NCI-H2171 treated with DMSO at 0.1 percent for 48 hours (cell line): ENCODE measurements at places on chromosomes 1 and 21.
A peak's percentile ranks its signal among the peaks of the same experiment; 100 is the strongest.

DNA sequence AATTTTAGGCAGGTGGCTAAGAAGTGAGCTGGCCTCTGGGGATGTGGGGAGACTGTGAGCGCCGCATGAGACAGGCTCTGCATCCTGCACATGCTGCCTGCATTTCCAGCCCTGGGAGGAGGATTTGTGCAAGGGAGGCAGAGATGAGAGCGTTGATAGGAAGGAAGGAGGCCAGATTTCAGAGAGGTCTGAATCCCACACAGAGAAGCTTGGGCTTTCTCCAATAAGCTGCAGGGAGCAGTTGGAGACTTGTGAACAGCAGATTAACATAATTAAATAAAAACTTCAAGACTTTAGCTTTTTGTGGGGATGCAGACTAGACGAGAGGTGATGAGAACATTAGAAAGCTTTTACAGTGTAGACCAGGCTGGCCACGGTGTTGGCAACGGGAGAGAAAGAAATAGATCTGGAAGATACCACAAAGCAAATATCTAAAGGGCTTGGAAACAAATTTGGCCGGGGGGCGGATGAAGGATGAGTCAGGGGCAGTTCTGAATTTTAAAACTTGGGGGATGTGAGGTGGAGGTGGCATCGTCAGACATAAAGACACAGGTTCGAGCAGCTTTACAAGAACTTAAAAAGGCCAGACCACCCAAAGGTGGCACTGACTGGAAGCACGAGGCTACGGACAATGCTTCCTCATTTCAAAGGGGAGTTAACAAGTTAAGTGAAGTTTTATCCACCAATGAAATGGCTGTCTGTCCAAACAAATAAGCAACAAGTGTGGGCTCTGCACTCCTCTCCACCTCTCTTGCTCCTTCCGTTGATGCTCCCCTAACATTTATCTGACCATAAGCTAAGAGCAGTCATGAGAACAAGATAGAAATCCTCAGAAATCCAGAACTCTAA is 57.0 kb downstream of the HIVEP3 start:
- DNase-seq: peak; percentile 32

- no peak for DNase-seq
These were observed 40.0 kb downstream of the MTARC1 start for GRCh38 chr1:220826729-220827128.

DNA sequence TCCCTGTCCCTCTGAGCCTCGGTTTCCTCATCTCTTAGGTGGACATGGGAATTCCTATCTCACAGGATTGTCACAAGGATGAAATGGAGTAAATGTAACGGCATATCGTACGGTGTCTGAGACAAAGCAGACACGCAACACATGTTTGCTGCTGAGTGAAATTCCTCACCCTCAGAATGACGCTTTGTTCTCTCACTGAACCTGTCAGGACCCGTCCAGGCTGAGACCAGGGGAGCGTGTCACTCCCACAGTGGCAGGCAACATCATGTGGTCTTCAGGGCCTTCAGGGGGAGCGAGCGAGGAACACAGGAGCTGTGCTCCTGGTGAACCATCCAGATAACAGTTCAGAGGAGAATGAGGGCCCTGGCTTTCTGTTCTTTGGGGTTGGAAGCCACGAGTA is 74.2 kb downstream of the TOMM20 start:
- no peak for DNase-seq

DNA sequence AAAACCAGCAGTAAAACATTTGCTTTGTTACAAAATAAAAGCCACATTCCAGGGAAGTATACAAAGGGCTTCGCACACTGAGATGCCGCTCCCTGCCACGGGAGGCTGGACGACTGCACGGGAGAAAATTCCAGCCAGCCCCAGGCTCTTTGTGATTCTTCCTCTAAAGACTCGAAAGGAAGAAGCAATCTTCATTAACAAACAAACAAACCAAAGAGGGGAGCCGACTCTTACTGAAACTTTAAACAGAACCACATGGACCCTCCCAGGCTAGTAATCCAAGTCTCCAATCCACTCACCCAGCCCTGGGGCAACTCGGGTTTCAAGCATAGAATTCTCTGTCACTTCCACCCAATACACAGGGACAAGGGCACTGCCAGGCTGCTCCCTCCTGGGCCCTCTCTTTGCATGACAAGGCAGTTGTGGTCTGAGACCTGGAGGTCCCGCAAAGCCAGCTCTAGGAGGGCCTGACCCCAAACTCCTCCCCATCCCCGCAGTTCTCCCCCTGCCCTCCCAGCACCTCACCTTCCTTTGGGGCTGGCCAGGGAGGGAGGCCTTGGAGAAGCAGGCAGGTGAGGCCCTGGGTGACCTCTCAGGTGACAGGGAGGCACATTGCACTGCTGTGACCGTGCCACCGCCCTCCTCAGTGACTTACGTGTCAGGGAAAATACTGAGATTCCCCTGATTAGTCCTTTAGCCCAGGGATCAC is 26.6 kb upstream of the COL18A1 start:
- DNase-seq: no peak

GRCh38 chr1:213728593-213729536 is 258.9 kb upstream of the PROX1 start:
- no peak for DNase-seq

DNA sequence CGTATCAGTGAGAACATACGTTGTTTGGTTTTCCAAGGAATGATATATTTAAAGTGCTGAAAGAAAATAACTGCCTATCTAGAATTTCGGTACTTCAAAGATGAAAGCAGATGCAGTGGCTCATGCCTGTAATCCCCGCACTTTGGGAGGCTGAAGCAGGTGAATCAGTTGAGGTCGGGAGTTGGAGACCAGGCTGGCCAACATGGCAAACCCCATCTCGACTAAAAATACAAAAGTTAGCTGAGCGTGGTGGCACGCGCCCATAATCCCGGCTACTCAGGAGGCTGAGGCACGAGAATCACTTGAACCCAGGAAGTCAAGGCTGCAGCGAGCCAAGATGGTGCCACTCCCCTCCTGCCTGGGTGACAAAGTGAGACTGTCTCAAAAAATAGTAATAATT is 16.4 kb downstream of the CD244 start:
- DNase-seq: no peak

GRCh38 chr1:244674446-244674845 is 21.5 kb downstream of the DESI2 start:
- no peak for DNase-seq

DNA sequence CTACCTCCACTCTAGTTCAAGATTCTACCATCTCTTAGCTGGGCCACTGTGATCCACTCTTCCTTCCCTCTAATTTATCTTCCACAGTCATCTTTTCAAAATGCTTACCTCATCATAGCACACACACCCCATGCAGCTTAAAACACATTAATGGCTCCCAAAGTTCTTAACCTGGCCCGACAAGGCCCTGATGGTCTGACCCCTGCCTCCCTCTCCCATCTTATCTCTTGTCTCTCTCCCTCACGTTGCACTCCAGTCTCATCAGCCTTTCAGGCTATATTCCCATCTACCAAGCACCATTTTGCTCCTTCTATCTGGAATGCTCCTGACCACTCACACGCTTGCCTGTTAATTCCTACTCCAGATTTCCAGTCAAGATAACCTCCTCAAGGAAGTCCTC is 2.5 kb upstream of the ZBTB8A start:
- DNase-seq: no peak

DNA sequence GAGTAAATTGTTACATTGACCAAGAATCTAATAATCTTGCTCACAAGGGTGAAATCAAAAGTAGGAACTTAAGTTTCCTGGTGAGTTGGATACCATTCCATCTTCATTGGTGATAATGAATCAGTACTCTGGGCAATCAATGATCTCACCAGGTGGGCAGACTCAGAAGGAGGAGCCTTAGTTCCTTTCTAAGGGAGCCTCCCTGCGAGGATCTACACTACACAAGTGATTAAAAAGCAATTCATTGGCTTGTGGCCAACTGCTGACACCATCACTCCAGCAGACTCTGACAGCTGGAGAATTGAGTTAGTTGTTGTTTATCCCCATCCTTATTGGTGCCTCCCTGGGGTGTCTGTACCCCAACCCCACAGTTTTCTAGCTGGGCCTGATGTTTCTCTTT is 84.1 kb upstream of the VANGL1 start:
- DNase-seq: peak; percentile 70

GRCh38 chr1:112818990-112819689 is 104.0 kb upstream of the PPM1J start:
- no peak for DNase-seq

- DNase-seq: no peak
These were observed 52.4 kb downstream of the SUCO start for GRCh38 chr1:172585348-172585747.

DNA sequence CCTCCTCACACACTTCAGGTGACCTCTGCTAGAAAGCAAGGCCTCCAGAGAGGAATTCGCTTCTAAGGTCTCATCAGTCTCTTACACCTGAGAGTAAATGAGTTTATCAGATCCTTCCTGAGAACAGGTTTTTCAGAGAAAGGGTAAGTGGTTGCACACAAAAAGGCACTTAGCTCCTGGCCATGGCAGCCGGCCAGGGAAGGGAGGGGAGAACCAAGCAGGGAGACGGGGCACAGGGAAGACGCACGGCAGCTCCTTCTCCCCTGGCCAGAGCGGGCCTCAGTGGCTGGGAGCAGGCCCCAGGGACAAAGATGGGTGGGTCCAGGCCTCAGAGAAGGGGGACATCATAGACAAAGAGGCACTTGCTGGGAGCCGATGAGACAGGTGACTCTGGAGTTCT is 3.6 kb upstream of the TNNT2 start:
- peak; percentile 49 for DNase-seq

- DNase-seq: no peak
These were observed 470 bp downstream of the TNR start for GRCh38 chr1:175742790-175743459.

- DNase-seq: peak; percentile 91
These were observed 65.1 kb downstream of the GADD45A start for GRCh38 chr1:67749844-67750690.

DNA sequence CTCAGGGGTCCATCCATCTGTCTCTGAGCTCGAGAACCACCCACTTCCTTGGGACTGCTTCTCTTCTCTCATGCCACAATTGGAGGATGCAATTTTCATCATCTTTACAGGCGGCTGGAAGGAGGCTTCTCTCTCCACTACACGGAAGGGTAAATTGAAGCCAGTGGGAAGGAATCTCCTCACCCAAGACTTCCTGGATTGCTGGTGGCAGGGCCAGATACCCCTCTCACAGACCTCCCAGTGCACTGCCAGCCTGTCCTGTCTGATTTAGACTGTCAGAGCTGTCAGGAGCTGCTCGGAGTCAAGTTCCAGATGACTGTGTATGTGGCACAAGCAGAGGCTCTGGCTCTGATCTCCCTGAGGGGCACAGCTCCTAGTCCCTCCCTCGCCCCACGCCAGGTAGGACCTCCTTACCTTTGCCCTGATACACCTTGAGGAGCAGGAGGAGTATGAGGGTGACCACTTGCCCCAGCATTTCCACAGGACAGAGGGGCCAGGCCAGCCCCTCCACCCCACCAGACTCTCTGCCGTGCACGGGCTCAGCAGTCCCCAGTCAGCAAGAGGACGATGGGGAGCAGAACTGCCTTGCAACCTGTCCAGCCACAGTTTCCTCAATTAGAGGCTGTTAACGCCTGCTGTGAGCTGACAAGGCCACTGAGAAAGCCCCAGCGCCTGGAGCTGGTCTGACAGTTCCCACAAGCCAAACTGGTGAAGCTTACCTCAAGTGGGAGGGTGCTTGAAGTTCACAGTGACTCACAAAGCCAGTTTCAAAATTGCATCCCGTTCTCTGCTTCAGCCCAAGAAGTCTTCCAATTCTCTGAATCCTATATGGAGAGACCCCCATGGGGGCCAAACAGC is at the start of gene CD244:
CD244 (minus strand) TSS at position 685 of the 858 bp plus-strand sequence; CDS start at position 475, 210 bp downstream.
- DNase-seq: no peak

DNA sequence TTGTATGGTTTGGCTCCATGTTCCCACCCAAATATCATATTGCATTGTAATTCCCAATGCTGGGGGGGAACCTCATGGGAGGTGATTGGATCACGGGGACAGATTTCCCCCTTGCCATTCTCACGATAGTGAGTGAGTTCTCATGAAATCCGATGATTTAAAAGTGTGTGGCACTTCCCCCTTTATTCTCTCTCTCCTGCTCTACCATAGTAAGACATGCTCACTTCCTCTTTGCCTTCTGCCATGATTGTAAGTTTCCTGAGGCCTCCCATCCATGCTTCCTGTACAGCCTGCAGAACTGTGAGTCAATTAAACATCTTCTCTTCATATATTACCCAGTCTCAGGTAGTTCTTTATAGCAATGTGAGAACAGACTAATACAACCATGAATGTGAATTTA is 211.6 kb upstream of the NR5A2 start:
- DNase-seq: no peak

GRCh38 chr1:47334765-47335435 is 1.3 kb downstream of the CMPK1 start:
- DNase-seq: no peak

DNA sequence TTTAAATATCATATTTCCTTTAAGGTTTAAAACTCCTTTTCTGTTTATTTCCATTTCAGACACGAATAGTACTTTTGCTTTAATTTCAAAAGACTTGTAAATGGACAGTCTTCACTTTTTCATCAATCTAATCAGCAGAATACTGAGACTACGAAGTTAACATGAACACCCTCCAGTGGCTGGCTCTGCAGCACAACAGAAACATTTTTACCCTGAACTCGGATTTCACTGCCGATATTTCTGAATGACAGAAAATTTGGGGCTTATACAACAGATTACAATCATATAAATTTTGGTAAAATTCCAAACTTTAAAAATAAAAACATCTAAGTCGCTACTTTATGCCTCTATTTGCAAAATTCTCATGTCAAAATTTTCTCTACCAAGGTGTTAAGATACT is 86.2 kb downstream of the AKT3 start:
- peak; percentile 55 for DNase-seq

DNA sequence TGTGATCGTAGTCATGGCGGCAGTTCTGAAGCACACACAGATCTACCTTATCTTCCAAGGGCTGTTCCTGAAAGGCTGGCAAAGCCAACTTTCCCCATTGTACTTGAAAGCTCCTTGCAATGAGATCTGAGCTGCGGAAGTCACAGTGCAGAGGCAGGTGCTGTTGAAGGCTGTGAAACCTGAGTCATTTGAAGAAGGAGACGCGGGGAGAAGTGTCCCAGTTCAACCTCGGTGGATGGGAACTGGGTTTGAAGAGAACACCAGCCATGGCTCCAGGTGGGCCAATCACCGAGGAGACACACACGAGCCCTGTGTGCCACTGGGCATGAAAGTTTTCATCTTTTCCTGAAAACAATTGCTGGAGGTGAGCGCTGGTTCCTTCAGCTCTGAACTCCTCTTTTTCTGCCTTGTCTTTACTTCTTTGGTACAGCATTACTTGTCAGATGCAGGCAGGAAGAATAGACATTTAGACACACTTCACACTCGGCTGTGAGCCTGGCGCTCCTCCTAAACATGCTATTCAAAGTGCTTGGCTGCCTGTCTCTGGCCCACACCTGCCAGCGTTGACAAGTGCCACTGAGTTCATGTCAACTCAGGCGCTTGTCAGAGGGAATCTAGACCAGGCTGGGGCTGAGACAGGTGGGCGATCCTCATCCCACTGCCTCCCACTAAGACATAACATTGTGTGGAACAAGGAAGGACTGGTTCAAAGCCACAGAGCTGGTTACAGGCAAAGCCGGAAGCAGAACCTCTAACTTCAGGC is 25.7 kb upstream of the PDE9A start:
- DNase-seq: no peak

DNA sequence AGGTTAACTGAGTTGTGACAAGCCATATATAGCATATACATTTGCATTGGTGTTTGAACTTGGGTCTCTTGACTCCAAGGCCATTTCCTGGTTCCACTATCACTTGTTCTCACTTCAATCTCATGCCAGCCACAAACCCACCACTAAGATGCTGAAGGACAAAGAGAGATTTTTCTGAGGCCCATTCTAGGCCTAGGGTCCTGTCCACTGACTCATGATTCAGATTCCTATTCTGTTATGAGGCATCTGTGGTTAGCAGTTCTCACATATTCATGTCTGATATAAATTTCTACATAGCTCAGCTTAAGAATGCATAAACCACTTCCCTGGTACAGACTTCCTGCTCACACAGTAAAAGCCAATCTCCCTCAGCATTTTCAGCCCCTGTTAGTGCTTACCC is 326.1 kb upstream of the BEND5 start:
- DNase-seq: no peak
